ENCODE measurements at places on chromosomes 13 and 19.

- no peak for DNase-seq
These were observed at the start of gene BST2 for GRCh38 chr19:17405250-17406045. BST2 (minus strand) TSS chr19:17405630; CDS start chr19:17405575, 55 bp downstream.

DNA sequence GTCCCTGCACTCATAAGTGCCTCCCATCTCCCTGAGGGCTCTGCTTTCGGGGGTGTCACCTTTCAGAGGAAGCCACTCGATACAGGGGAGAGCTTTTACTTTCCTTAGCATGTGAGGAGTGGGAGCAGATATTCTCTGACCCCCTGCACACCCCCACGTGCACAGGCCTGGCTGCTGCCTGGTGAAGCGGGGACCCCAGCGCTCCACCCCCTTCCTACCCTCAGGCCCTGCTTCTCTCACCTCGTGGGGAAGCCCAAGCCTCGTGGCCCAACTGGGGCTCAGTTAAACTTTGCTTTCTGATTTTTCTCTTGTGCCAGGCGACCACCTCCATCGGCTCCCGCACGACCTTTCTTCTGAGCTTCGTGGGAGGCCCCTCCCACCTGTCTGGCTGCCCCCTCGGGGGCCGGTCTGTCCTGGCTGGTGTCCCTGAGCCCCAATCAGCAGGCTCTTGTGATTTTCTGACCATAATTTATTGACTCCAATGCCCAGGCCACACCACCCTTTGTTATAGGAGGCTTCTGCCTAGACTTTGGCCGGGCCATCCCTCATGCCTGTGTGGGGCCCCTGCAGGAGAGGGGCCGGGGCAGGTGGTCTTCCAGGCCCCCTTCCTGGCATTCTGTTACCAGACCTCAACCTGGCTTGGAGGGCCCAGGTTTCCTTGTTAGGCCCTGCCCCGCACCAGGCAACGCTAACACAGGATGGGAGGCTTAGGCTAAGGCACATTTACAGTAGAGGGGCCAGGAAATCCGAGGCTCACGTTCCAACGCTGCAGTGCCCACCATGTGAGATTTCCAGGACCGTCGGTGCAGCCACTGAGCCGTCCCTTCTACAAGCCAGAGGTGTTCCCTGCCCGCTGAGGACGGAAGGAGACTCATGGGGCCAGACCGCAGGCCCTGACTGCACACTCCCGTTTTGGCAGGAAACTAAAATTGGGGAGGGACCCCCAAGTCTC lies 3.7 kb downstream of the TMED1 start:
- no peak for DNase-seq

DNA sequence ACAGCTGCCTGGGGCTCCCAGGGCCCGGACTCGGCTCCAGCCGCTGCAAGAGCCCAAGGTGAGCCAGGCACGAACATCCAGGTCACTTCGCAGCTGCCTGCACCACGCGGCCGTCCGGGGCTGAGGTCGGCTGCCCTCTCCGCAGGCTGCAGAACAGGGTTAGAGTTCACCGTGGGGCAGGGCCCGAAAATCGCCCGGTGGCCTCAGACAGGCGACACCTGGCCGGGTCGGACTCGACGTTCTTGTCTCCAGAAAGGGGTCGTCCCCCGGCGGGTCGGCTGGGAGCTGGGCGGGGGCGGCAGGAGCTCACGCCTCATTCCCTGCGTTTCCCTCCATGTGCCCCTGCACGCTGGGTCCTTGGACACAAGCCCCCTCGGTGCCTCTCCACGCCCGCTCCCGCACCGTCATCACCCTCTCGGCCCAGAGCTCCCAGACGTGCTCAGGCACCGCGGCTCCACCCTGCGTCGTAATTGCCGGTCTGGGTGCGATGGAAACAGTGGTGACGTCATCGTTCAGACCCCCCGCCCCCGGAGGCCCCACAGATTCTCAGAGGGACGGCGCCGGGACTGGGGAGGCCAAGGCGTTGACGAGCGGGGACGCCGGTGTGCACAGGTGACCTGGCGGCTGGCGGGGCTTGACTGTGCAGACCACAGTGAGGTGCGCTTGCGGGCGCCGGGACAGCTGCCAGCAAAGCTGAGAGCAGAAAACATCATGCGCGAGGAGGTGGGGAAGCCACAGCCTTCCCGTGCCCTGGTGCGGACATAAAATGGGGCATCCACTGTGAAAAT lies 4.0 kb upstream of the GRIN3B start:
- no peak for DNase-seq

GRCh38 chr13:32829676-32830335 lies 186.4 kb upstream of the KL start:
- DNase-seq: no peak

GRCh38 chr19:4367781-4368127 lies 24.4 kb downstream of the MPND start:
- no peak for DNase-seq

- DNase-seq: no peak
These were observed 246.3 kb downstream of the LACC1 start for GRCh38 chr13:44125943-44126469.

GRCh38 chr19:6059396-6059947 lies 50.8 kb downstream of the RFX2 start:
- DNase-seq: no peak

GRCh38 chr19:16527971-16528521 lies 14.2 kb downstream of the CHERP start:
- no peak for DNase-seq

GRCh38 chr19:38691938-38692457 lies 44.5 kb downstream of the ACTN4 start:
- no peak for DNase-seq
